ENCODE measurements at places on chromosomes 3 and 15.

DNA sequence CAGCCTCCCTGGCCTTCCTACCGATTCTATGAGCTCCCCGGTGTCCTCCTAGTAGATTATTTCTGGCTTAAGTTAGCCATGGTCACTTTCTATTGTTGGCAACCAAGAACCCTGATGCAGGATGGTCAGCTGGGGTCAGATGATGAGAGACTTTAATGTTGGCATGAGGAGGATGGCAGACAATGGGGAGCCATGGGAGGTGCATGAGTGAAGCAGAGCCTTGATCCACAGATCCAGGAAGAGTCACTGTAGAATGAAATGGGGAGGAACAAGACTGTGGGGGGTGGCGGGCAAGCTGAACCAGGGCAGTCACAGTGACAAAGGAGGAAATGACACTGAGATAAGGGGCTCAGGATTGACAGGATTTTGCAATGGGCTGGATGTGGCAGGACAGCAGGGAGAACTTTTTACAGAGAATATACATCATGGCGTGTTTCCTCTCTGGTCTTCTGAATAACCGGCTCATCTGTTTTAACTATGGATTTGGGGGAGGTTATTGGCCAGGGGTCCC is 60.9 kb downstream of the RPLP1 start:
- no peak for DNase-seq

DNA sequence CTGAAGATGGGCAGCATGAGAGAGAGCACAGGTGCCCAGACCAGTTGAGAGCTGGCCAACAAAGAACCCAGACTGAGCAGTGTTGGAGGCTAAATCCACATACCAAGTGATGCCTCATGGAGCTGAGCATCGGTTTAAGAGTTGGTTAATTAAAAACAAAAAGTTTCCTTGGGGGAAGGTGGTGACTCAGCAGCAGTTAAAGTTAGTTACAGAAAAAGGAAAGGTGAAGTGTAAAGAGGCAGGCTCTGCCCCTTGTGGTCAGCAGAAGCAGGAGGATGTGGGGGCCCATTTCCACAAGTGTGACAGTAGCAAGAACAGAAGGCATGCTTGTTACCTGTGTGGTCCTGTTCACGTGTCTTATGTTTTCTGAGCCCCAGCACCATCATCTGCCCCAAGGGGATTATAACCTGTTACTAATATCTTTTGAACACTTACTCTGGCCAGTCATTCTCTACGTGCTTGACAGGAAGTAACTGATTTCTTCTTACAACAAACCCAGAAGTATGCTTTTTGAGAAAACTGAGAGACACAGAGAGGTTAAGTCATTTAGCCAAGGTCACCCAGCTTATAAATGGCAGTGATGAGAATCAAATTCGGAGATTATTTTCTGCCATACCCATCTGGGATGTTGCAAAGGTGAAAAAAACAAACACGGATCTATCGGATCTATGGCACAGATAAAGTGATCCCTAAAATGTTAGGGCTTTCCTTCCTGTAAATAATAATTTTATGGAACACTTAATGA is 91.0 kb downstream of the EPHB1 start:
- no peak for DNase-seq

DNA sequence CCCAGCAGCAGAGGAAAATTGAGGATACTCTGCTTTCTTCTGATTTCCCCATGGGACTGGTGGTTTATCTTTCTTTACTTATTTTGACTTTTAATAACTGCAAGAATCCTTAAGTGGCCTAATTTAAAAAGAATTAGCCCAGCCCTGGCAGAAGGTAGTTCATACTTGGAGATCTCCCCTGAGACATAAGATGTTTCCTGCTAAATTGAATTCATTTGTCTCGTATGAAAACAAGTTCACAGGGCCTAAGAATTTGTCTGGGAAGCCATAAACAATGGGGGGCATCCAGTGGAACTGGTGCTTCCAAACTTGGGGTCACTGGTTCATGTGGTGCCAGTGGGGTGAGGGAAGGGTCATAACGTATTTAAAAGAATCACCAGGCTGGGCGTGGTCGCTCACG is 283.1 kb upstream of the RASGRP1 start:
- DNase-seq, result no peak

- DNase-seq, result no peak
Measured at GRCh38 chr15:28129231-28129848, 30.2 kb upstream of the OCA2 start.

GRCh38 chr15:35738370-35738769 is 192.4 kb upstream of the DPH6 start:
- no peak for DNase-seq

DNA sequence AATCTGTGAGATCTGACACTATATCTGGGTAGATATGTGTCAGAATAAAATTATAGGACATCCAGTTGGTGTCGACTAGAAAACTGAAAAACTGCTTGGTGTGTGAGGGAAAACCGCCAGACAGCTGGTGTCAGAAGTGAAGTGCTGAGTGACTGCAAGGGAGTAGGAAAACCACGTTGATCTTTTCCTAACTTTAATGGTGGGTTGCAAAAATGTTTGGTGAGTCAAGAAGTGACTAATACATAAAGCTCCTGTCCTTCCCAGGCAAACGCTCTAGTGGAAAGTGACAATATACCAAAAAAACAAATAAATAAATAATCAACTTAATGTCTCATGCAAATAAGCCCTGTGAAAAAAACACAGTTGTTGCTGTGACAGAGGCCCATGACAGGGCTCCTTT is 7.3 kb upstream of the CD96 start:
- DNase-seq, result no peak

- DNase-seq, result no peak
Measured at GRCh38 chr3:52038227-52038626, 18.1 kb downstream of the DUSP7 start.

Measured in iPS-NIHi11 (cell line).